ENCODE measurements at places on chromosomes 3 and 15.

DNA sequence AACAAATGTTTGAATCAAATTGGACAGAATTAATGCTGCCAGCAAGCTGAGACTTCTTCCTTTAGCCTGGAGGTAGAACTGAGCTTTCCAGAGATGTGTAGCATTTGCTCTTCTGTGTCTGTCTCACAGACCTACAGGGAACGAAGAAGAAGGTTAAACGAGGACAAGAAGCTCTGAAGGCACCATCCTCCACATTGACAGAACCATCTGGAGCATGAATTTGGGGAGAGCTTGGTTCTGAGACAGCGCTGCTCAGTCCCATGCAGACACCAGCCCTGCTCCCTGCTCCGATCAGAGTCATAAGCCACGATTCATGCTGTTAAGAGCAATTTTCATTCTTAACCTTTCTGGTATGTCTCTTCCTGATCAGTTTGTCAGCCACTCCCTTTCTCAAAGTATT is 7.7 kb upstream of the KY start:
- no peak for DNase-seq

DNA sequence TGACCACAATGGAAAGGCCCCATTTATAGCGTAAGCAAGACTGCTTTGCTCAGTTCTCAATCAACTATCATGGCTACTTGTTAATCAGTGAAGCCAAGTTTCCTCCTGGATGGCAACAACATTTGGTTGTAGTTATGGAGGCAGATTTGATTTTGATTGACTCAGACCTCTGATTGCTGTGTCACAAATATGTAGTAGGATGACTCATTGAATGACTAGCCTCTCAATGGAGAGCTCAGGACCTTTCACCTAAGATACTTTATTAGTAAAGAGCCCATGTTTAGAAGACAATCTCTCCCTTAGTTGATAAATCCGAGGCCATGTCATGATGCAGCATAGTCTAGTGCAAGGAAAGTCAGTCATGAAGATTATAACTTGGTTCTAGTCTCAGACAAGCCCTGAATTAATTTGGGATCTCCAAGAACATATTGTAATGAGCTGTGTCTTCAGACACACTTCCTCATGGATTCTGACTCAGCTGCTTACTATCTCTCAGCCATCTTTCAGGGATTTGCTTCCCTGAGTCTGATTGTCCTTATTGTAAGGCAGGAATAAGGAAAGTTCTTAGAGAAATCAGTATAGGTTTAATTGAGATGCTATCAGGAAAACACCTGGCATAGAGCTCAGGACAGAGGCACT is 397.4 kb upstream of the TMCO5A start:
- DNase-seq: no peak

DNA sequence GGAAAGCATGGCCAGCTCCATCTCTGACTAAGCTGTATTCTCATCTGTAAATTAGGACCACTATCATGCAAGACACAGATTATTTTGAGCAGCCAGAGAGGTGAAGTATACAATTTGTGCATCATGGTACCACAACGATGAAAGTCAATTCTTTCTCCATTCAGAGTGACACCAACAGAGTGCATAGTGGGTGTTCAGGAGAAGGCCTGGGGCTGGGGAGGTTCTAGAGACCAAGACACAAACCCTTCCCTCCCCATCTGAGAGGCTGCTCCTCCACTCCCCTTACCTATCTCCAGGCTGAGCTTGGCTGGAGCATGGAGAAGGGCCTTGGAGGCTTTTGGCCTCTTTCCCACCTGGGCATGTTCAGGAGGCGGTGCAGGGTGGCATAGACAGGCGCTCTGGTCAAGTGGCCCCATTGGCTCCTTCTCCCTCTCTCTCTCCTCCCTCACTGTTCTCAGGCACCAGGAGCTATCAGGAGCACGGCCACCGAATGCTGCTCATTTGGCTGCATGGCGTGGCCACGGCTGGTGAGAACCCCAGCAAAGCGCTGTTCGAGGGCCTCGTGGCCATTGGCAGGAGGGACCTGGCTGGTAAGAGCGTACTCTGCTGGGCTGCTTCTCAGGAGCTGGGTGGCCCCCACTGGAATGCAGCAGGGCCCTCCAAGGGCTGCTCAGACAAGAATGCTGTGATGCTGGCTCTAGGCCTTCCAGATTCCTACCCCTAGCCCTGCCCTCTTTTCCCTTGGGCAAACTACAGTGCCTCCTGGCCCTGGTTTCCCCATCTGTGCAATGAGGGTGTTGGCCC is 37.9 kb downstream of the ANKDD1A start:
- no peak for DNase-seq

DNA sequence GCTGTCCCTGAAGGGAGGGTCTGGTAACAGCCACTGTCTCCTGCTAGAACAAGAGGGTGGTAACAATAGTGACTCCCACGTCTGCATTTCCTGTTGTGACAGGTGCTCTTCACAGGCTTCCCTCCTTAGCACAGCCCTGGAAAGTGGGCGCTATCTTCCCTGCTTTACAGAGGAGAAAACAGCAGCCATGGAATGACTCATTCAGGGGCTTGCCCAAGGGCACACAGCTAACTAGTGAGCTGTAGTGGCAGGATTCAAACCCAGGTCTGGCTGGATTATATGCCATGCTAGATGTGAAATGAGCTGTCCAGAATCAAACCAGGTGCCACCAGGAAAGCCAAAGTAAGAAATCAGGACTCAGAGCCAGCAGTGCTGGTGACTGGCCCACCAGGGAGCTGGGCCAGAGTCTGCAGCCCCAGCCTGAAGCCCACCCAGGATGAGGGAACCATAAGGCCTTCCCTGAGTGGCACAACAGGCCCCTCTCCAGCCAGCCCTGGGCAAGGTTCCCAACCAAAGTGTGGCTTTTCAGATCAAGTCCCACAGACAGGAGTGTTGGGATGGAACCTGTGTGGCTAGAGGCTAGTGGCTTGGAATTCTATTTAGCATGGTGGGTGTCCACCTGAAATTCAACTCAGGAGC is 102.4 kb downstream of the ETFA start:
- DNase-seq: no peak

DNA sequence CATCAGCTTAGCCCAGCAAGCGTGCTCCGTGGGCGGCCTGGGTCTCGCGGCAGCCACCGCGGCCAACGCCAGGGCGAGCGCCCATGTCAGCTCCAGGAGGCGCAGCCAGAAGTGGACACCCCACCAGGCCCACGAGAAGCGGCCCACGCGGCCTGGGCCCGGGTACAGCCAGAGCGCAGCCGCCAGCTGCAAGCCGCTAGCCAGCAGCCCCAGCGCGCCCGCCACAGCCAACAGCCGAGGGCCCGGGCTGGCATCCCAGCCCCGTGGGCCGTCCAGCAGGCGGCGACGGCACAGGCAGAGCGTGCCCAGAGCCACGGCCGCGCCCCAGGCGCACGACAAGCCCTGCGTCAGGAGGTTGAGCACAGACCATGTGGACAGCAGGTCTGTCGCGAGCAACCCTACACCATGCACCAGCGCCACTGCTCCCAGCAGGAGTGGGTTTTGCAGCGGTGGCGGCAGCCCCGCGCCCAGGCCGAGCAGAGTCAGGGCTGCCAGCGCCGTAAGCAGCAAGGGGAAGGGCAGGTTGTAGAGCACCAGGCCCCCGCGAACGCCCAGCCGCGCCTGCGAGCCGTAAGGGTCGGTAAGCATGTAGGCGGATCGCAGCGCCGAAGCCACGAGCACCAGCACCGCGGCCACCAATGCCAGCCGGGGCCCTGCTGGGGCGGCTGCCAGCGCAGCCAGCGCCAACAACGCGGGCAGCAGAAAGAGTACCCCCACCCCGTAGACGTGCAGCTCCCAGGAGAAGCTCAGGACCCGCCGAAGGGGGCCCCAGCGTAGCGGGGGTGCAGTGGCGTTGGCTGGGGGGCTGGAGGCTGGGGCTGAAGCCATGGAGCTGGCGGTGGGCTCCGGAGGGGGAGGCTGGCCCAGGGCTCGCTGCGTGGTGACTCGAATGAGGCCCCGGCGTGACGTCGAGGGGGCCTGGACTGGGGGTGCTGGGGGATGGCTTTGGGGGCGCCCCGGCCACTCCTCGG is 4.9 kb downstream of the PRRT3 start:
- DNase-seq: no peak

DNA sequence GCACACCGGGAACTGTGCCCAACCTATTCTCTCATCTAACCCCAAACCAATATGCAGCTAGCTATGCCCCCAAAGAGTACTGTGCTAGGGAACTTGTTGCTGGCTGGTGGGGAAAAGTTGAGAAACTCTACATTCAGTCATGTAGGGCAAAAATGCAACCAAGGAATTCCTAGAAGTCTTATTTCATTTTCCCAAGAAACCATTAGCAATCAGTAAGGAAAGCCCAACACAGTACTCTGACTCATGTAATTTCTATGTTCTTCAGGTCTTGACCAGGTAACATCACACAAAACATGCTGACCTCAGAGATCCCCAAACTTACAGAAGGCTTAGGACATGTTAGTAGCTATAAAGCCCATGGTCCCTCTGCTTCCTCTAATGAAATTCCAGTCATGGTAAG is 52.1 kb downstream of the TASOR start:
- DNase-seq: no peak

DNA sequence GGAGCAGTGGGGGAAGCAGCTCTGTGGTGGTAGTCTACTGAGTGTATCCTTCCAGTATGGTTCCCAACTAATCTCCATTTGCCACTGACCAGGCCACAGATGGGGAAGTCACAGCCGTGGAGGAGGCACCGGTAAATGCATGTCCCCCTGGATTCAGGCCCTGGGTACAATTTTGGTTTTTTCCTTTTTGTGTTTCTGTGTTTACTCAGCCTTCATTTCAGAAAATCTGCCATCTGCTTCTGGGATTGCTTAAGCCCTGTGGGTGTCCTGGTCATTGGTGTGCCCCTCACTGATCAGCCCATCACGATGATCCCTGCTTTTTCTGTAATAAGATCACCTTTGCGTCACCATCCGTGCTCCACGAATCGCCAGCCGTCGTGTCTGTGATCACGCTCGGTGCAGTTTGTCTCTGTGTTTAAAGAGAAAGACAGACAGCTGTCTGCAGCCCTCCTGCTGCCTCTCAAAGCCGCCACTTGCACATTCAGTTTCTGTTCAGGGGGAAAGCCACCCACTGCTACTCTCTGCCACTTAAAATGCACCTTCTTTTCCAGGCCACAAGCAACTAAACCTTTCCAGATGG is 68.9 kb downstream of the DNASE1L3 start:
- DNase-seq: no peak

DNA sequence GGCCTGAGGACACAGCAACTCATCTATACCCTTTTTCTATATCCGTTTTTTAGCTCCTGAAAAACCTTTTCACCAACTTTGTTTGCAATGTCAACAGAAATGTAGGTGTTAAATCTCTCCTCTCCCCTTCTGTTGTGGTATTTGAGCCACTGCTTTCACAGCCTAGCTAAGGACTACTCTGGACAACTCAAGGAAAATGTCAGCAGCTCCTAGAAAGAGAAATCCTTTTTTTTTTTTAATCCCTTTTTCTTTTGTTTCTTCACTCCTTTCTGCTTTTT is 176.6 kb downstream of the KLHL25 start:
- no peak for DNase-seq

DNA sequence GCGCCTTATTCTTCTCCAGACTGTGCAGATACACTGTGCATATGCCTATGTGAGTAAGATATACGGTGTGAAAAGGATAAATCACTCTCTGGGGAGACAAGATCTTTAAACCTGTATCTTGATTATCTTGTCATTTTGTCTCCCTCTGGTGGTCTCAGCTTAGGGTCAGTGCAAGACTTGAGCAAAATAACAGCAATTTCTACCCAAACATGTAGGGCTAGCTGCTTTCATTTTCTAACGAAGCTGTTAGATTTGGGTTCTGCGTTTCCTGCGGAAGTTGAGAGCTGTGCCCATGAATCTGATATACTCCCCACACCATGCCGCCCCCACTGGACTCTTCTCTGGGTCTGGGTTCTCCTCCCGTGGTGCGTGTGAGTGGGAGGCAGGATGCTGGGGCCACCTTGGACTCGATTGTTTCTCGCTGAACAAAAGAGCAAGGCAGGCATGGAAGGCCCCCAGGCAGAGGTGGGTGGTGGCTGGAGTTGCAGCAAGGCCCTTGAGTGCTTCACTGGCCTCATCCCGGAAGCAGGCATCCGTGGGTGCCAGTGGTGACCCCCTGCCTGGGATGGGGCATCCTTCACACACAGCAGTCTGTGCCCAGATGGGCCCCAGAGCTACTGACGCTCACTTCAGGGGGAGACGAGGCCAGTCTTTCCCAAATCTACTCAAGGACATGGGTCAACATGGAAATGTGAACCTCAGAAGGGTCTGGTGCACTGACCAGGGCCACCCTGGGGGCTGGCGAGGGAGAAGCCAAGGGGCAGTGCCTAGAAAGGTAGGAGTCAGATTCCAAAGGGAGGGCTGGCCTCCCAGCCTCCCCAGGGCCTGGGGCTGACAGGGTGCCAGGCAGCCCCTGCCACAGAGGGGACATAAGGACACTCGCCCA is 179.6 kb downstream of the NSMCE3 start:
- DNase-seq: peak; percentile 47

GRCh38 chr3:146156095-146156494 is 4.9 kb downstream of the PLOD2 start:
- no peak for DNase-seq
